ENCODE measurements at places on chromosomes 2 and 18.

GRCh38 chr2:57842531-57842930 is 204.1 kb upstream of the VRK2 start:
- no peak for DNase-seq

- no peak for DNase-seq
Measured at GRCh38 chr18:45137087-45137419, 456.4 kb downstream of the SETBP1 start.

DNA sequence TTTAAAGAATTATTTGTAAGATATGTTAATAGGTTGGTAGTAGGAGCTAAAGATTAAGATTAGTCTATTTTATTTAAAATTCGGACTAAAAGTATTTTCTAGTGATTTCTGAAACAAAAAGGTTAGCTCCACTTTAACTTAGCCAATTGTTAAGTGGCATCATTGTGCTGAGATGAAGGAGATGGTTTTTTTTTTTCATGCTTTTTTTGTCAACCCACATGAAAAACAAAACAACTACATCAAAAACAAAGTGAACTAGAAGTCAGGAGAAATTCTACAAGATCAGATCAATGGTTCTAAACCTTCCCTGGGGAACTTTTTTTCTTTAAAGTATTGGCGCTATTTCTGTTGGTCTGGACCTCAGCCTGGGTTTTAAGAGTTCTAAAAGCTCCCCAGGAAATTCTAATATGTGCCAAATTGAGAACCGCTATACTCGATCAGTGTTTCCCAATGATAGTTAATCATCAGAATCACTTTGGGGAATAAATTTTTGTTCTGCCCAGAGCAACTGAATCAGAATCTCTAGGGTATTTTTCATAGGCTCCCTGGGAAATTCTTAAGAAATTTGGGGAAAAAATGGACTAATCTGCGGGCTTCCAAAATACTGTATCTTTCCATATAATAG is 2.3 kb downstream of the ZC3H6 start:
- no peak for DNase-seq

DNA sequence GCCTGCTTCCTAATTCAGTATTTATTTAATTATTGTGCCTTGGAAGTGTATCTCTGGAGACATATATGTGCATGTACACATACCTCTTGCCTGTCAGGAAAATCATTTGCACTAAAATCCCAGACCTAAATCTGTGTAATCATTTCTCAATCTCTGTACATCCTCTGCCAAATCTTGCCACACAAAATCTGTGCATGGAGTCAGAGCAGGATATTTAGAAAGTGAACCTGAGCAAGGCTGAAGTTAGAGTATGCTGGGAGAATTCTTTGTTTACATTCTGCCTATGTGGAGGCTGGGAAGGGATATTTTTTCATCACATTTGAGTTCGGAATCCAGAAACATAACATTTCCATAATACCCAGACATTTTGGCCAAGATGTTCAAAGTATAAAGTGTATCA is 9.3 kb downstream of the XRCC5 start:
- no peak for DNase-seq

DNA sequence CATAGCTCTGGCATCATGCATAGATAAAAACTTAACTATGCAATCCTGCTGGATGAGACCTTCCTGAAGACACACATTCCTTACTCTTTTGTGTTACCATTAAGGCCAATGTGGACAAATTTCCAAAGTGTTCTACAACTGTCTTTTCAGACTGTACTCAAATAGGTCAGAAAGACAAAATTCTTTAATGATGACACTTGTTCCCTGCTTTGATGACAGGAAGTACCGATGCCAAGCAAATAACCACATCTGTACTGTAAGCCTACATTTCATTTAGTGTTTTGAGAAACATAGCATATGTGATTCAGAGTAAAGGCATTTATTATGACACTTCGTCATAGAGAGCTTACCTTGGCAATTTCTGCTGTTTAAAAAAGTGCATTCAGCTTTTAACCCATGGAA is 55.0 kb downstream of the PMAIP1 start:
- DNase-seq: no peak

DNA sequence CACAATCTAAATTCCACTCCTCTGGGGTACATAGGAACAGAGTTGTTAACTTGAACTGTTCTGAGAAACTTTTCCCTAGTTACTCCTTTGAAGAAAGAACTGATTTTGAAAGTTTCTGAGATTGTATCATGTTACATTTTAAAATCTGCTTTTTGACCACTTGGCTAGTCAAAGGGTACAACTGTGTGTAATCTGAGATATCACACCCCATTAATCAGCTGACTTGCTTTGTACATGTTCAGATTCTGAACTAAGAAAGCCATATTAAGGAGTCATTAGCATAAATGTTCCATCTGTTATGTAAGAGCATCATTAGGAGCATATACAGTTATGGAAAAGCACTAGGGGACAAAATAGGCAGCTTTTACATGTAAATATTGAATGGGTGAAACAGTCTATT is 3.8 kb upstream of the WDR35 start:
- no peak for DNase-seq

DNA sequence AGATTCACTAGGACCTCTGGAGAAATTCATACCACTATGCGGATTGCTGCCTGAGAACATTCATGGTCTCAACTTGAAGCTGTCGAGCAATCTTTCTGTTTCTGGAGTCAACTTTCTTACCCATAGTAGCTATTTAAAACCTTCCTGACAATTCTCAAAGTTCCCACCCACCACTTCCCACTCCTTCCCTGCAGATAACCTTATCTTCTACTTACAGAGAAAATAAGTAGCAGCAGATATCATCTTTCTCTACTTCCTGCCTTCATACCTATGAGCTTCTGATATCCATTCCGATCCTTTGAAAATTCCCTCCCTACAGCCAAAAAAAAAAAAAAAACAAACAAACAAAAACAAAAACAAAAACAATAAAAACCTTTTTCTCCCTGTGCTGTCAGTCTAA is 81.2 kb upstream of the CYRIA start:
- DNase-seq: no peak

- no peak for DNase-seq
Measured at GRCh38 chr2:167388901-167389300, 500.6 kb downstream of the XIRP2 start.

- DNase-seq: no peak
Measured at GRCh38 chr2:173410579-173410978, 55.9 kb downstream of the CDCA7 start.

GRCh38 chr2:127514485-127514884 is 11.8 kb downstream of the IWS1 start:
- no peak for DNase-seq

DNA sequence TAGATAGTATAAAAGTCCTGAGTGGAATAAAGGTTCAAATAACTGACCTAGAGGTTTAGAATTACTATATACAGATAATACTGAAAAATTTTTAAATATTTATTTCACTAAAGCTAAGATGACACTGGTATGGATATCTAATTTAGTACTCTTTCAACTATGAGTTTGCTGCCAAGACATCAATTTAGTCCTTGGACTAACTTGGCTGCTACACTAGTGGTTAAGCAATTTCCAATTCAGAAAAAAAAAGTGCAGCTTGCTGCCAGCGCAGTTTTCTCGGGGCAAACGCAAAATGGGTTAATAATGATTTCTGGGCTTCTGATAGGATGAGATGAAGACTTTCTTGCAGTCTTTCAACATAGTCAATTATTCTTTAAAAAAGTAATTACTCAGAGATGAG is 10.8 kb downstream of the BUB1 start:
- DNase-seq: no peak

- DNase-seq: no peak
Measured at GRCh38 chr2:186714611-186715010, 20.8 kb downstream of the FAM171B start.

- no peak for DNase-seq
Measured at GRCh38 chr2:56811401-56811800, 627.6 kb downstream of the CCDC85A start.

- DNase-seq: no peak
Measured at GRCh38 chr2:45826884-45827635, 175.6 kb downstream of the PRKCE start.

- DNase-seq: no peak
Measured at GRCh38 chr2:124426625-124427024, 401.5 kb downstream of the CNTNAP5 start.

DNA sequence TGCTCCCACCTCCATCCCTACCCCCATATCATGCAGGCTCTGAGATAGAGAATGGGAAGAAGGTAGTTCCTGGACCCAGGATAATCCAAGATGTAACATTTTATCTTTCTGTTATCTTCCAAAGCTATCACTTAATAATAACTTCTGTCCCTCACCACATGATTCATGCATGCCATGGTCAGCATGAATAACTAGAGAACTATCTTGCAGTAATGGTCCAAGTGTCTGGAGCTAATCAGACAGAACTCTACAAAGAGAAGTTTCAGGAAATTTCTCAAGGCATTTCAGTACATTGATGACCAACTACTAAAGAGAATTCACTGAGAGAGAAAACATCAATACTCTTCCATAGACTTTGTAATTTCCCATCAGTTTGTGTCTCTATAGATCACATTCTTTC is 1469.7 kb upstream of the PIK3C3 start:
- DNase-seq: no peak

DNA sequence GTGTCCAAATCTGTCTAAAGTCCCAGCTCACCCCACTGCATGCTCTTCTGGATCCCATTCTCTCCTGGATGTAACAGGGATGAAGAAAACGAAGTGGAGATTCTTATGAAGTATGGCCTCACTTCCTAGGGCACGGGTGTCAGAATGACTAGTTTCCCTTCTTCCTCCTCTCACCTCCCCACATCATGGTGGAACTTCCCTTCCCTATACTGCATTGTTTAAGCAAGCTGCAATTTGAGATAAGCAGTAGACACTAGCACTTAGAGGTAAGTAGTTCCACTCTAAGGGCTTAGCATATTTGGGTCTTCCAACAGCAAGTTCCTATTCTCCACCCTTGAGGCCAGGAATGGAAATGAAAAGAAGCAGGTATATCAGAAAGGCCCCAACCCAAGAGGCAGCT is 29.7 kb downstream of the SLC4A5 start:
- no peak for DNase-seq

GRCh38 chr2:239142806-239143205 is 258.0 kb downstream of the HDAC4 start:
- DNase-seq: no peak

DNA sequence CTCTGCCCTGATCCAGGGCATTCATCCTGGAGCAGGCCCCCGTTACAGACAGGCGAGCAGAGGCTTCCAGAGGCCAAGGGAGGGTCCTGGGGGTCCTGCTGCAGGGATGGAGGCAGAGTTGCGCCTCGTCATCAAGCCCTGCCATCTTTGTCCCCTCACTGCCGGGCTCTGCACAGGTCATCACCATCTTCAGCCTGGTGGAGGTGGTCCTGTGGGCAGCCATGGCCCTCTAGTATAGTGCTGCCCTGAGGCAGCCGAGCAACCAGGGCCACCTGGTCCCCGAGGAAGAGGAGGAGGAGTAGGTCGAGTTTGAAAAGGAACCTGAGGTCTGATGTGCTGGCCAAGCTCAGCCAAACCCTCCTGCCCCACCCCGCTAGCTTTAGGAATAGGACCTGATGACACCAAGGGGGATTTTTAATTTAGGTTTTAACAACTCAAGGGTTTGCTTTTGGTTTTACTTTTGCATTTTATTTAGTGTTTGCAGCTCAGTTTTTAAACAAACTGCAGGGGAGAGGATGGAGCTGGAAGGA is 8.8 kb upstream of the ALPI start:
- no peak for DNase-seq

DNA sequence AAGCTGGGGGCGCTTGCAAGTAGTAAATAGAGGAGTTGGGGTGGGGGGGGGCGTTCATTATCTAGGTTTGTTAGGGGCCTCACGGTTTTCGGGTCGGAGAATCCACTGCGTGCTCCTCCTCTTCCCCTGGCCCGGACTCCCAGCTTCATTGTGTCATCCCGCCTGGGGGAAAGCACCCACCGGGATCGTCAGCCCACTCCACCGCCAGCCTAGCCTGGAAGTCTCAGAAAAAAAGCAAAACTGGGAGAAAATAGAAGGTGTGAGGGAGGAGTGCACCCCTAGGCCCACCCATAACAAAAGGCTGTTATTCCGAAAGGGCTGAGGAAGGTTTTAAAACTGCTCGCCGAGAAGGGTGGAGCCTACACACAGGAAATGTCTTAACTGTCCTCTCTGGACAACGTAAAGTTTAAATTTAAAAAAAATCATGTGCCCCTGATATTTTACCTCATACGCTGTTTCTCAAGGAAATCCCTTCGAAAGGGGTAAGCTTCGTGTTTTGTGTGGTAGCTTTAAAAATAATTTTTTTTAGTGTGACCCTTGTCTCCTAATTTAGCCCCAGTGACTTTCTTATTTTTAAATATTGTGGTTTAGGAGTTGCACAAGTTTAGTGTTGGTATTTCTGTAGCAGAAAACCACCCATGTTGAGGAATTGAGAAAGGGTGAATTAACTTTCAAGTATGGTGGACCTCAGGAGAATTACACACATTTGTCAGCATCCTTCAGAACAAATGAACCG is 104.2 kb downstream of the SPTBN1 start:
- peak; percentile 51 for DNase-seq

GRCh38 chr2:19416083-19416482 is 57.7 kb upstream of the OSR1 start:
- DNase-seq: no peak

- no peak for DNase-seq
Measured at GRCh38 chr18:12750076-12750714, 47.4 kb downstream of the PSMG2 start.

DNA sequence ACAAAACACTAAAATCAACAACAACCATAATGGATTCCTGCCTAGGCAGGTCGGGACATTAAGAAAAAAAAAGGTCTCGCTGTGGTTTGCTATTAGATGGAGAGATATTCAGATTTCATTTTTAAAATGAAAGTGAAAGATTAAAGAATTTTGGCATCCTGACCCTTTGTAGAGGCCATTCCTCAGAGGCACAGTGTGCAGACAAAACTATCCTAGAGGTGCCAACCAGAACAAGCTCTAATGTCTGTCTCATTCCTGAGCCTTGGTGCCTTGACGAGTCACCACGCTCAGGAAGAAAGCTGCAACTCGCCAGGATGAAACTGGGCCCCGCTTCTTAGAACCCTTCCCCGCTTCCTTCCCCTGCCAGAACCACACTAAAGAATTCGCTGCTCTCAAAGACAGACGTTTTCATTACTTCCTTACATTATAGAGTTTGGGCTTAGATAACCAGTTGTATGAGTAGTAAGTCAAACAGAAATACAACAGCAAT is 156.0 kb downstream of the TGIF1 start:
- peak; percentile 50 for DNase-seq

- DNase-seq: no peak
Measured at GRCh38 chr2:222950638-222951285, 89.9 kb downstream of the ACSL3 start.

DNA sequence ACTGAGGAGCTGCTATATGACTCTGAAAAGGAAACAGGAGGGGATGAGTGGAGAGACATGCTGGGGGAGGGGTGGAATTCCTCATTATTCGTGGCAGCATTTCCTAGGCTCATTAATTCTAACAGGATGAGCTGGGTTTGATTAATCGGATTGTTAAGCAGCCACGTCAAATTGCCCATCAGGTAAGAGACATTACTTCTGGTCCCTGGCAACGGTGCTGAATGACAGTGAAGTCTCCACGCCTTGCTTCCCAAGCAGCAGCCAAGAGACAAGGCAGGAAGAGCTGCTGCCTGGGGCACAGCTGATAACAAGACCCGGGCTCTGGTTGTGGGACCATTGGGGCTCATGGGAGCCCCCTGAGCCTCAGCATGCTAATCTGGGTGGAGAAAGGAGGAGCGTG is 86.6 kb downstream of the MARCHF4 start:
- no peak for DNase-seq

GRCh38 chr2:114661971-114662939 is 219.8 kb downstream of the DPP10 start:
- no peak for DNase-seq

- DNase-seq: no peak
Measured at GRCh38 chr2:222698276-222698675, 26.8 kb downstream of the MOGAT1 start.

Measured in activated CD4-positive, alpha-beta T cell treated with anti-CD3 and anti-CD28 coated beads, Interleukin-2, amount 50 U/mL, for 48 hours (primary cell).